ENCODE measurements at places on chromosomes 3 and 15.

- DNase-seq, result no peak
Observed at GRCh38 chr15:48109856-48110531, 10.8 kb upstream of the SLC24A5 start.

DNA sequence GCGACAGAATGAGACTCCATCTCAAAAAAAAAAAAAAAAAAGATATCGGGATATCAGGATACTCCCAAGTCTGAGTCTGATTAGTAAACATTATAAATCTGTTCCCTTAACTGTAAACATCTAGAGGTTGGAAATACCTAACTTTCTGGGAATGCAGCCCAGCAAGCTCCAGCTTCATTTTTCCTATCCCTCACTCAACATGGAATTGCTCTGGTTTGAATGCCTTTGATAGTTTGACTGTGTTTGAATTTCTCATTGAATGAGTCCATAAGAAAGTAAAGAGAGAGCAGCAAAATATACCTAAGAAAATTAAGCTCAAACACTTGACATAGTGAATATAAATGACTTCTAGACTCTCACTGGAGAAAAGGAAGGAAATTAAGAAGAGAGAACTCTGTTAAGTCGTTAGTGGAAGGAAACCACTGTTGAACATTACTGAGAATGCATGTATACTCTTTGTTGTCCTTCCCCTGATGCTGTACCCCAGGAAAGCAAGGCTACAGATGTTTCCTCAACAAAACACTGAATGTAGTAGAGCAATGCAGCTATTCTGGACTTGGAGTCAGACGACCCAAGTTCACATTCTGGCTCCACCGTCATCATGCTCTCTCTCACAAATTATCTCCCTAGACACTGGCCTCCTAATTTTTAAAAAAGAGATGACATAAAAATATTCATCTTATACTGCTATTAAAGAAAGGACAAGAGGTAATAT, 62.4 kb downstream of the CD200 start:
- DNase-seq, result no peak

DNA sequence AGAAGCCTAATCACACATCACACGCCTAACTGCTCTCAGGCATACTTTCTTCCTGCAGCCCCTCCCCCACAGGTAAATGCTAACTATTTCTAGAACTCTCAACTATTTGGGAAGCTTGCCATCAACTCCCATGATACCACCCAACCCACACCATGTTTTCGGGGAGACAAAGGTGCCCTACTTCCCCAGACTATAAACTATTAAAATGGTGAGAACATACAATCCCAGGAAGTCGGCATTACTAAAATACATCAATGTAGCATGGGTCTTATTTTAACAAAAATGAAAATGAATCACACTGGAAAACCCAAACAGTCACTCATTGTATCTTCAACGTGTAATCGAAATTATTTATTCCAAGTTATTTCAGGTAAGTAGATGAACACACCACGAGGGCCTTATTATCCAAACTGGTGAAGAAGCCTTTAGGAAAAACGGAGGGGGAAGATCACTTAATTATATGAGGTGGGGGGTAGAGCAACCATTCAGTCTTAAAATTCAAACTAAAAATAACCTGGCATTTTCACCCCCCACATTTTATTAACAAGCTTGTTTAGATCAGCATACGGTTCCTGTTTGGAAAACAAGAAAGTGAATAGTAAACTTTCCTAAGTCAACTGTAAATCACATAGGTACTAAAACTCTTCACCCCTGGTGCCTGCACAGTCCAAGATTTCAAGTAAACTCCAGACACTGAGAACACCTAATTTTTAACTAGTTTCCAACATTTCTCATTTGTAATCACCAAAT, 1.9 kb downstream of the TBL1XR1 start:
- no peak for DNase-seq

DNA sequence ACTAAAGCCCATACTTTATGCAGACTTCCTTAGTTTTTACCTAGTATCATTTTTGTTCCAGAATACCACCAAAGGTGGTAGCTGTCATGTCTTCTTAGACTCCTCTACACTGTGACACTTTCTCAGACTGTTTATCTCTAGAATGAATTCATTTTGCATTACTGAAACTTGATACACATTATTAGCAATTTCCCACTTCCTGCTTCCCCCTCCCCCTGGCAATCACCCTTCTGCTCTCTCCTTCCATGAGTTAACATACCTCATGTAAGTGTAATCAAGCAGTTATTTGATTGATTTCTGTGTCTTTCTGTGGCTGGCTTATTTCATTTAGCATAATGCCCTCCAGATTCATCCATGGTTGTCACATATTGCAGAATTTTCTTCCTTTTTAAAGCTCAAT, 204.9 kb downstream of the STAG1 start:
- DNase-seq, result no peak

DNA sequence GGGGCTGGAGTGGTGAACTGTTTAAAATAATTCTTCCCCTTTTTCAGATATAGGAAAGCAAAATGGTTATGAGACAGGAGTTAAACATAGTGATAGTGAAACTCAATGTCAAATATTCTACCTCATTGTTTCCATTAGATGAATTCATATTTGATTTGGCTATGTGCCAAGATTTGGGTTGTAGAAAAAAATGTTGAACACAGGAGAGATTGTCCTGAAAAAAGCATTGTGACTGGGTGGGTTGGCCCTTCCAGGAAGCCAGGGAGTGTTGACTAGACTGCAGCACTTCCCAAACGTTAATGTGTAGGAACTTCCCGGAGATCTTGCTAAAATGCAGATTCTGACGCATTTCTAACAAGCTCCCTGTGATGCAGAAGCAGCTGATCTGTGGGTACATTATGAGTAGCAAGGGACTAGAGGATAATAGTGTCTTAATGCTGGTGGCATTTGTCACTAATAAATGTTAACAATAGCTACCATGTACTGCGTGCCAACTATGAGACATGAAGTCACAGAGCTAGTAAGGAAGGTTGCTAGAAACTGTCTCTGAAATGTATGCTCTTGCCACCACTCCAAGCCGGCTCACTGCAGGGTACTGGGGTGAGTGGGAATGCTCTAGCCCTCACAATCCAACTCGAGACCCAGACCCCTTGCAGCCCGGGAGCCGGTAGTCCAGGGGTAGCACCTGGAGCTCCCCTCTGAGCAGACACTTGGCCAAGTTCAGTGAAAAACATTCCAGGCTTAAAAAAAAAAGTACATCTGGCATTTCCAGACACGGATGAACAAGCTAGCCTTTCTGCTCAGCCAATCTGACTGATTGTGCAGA, 120.6 kb downstream of the CD47 start:
- DNase-seq, result no peak

DNA sequence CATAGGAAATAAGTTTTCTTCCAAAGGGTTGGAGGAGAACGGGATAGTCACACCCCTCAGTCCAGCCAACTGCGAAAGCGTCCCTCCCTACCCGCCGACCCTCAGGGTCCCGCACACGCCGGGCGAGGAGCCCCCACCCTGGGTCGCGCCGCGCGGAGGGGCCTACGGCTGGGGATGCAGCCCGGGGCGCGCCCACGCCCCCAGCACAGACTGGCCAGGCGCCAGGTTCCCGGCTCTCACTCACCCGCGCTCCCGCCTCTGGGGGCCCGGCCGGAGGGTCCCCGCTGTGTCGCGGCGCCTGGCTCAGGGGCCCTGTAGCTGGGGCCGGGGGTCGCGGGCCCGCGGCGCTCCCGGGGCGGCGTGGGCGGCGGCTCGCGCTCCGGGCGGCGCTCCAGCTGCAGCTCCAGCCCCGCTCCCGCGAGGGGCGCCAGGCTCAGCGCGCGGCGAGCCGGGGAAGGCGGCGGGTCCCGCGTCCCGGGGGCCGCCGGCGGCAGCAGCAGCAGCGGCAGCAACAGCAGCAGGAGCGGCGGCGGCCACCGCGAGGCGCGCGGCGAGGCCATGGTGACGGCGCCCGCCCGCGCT, 375 bp downstream of the HEG1 start:
- peak; percentile 76 for DNase-seq

DNA sequence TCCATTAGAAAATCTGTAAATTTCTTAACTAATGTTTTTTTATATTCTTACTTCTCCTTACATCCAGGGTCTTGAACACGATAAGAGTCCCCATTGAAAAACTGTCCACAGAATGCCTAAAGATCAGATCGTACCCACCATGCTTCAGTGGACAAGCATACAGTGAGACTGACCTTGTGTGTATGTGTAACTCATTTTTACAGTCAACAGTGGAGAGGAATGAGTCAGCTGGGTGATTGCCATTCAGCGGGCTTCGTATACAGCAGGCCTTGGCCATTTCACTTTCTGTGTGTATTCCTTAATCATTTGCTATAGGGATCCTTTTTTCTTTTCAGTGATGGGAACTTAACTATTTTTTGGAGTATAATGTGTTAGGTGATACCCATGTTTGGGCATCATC, 10.6 kb downstream of the PARP14 start:
- peak; percentile 21 for DNase-seq

- DNase-seq, result no peak
Observed at GRCh38 chr3:99625237-99625622, 13.2 kb upstream of the COL8A1 start.

DNA sequence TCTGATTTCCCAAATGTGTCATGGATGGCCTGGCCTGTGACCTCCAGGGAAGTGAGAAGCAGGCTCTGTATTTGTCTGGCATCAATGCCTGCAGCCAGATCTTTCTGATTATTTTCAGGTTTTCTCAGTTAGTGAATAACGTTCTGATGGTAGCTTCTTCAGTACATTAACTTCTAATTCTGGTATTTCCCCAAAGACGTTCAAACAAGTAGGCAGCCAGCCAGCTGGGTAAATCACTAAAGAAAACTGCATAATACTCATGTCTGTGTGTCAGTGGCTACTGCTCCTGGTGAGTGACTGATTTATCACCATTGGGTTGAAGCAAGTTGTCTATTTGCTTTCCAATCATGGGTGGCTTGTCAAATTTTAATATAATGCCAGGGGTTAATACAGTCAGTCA, 162.6 kb upstream of the PFN2 start:
- no peak for DNase-seq

DNA sequence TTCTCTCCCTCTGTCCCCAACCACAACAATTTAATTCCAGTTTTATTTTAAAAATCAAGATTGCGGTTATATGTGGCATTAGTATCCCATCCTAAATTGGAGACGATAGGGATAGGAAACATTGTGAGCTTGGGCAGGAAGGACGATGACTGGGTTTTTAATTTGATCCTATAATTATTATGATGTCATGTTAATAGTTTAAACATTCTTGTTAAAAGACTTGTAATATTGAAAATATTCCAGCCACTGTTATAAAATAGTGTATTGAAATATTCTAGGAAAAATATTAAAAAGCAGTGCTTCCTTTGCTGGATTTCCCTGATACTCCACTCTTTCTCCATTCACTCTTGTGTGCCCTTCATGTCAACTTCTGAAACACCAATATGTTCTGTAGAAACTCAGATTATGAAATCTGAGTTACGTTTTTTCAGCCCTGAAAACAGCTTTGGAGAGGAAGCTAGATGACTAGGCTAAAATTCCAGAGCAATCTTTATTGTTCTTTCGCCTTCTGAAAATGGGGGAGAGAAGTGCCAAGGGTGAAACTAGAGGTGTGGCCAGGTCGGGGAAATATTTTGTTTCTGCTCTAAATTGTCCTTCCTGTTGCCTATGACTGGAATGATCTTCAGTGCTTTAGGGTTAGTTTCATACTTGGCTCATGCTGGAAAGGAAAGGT, 46.1 kb upstream of the MAP3K13 start:
- DNase-seq, result no peak

DNA sequence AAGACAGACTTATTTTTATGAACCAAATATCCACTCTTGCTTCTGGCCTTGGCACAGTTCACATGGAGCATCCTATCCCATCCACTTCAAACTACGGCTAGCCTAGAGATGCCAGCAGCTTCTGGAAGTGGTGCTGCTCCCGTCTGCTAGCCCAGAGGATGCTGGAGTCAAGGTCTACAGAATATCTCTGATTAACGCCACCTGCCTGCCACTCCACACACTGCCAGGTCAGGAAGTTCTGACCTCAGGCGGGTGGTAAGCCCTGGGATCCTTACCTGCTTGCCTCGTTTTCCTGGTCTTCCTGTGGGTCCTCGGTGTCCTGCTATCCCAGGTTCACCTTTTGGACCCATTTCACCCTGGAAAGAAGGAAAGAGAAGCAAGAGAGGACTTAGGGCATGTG, 42.9 kb downstream of the EAF1 start:
- DNase-seq, result no peak

DNA sequence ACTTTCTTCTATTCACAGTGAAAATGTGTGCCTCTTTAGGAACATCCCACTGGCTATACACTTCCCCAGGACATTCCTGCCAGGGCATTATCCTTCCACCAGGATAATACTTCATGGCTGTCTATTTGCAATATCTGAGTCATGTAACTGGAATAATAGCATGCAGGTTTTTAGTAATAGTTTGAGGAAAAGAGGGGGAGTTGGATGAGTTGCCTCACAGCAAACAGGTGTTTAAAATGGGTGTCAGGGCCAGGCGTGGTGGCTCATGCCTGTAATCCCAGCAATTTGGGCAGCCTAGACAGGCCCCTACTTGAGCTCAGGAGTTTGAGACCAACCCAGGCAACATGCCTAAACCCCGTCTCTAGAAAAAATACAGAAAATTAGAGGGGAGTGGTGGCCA, 585.9 kb downstream of the DIPK2A start:
- DNase-seq, result no peak

DNA sequence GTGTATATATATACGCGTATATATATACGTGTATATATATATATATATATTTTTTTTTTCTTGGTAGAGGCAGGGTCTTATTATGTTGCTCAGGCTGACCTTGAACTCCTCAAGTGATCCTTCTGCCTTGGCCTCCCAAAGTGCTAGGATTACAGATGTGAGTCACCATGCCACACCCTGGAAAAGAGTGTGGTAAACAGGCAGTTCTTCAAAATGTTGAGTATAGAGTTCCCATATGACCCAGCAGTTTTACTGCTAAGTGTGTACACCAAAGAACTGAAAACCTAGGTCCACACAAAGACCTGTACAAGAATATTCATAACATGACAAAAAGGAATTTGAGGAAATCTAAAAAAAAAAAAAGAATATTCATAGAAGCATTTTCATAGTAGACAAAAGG, 71.8 kb upstream of the GCNT3 start:
- no peak for DNase-seq

DNA sequence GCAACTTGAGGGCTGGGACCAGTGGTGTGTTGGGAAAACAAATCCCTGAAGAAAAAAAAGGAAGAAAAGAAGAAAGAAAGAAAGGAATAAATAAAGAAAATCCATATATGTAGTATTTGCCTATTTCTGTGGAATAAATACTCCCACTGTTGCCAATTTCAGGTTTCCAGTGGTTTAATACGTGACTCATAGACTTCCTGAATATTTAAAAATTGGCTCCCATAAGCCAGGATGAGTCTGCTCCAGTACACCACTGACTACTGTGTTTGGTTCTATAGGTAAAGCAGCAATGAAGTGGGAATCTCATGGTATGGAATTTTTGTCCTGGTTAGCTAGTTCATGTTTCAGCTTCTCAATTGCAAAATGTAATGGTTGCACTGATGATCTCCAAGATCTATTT, 31.6 kb downstream of the PYDC2 start:
- no peak for DNase-seq

Measured in GM13977 (cell line).